T-helper 17 cell (primary cell): ENCODE measurements at places on chromosomes 7 and 10.

DNA sequence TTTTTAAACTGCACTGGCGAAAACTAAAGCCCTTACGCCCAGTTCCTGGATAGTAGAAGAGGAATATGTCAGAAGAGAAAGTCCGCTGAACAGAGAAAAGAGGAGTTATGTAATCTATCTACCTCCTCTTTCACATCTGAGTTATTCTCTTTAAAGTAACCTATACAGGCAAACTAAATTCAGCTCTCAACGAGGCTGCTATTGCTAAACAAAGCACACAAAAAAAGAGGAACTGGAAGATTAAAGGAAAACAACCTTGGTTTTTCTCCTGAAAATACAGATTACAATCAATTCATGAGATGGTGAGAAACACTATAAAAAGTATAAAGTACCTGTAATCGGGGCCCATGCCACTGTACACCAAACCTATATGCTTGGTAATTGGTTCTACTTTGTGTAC, 5.8 kb downstream of the PSMA2 start:
- DNase-seq: no peak

- no peak for DNase-seq
Measured at GRCh38 chr10:2893158-2893845, 174.0 kb upstream of the PFKP start.

GRCh38 chr10:31778627-31779026, 150.0 kb downstream of the ARHGAP12 start:
- no peak for DNase-seq

DNA sequence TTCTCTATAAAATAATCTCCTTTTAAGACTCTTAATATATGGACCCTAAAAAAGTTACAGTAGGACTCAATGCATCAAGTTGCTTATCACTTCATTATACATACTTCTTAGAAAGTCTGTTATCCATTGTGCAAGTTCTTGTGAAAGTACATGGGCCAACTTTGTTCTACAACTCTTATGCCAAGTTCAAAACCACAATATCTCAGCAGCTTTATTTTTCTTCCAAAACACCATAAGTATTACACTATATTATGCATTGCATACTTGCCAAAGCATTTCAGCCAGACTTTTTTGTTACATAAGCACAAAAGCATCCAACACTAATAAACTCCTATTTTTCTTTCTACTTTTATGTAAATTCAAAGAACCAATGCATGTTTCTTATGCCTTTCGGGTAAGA, 94.4 kb downstream of the AHR start:
- DNase-seq: no peak

GRCh38 chr10:122352817-122353525, 21.5 kb upstream of the PLEKHA1 start:
- no peak for DNase-seq

- no peak for DNase-seq
Measured at GRCh38 chr10:70560511-70560941, 42.0 kb downstream of the PRF1 start.

- no peak for DNase-seq
Measured at GRCh38 chr7:37089972-37090371, 358.7 kb downstream of the ELMO1 start.

GRCh38 chr7:100407285-100408180, 21.0 kb downstream of the ZCWPW1 start:
- DNase-seq: no peak

DNA sequence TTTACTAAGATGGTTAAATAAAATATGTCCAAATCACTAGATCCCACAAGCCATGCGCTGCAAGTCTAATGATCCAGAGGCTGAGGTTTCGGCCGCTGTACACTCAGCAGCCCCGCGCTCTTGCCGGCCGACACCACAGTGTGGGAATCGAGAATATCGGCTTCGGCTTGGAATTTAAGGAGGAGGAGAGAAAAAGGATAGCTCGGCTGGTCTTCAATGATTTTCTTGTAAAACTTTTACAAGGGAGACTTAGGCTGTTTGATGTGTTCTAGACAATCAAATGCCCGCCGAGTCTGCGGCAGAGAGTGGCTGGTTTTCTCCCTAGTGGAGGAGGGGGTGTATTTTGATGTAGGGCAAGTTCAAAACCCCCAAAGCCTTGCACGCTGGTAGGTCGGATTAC, 118.2 kb upstream of the TCF7L2 start:
- DNase-seq: no peak

- no peak for DNase-seq
Measured at GRCh38 chr10:58796242-58796641, 283.6 kb downstream of the BICC1 start.

- DNase-seq: no peak
Measured at GRCh38 chr7:103445228-103446048, 569 bp downstream of the SLC26A5 start.

DNA sequence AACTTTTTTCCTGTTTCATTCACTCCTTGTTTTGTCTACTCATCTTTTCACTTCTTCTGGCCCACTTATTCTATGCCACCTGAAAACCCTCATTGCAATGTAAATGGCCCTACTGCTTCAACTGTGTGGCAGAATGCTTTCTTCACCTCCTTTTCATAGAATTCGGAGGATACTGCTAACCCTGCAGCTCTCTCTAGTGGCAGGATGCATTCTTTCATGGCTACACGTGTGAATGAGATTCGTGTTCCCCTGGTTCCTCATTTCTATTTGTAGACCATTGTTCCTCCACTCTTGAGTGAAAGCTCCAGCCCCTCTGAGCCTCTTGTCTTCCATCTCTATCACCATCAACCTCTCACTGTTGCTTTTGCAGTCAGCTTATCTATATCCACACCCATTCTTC, 20.9 kb upstream of the CYP26C1 start:
- no peak for DNase-seq

DNA sequence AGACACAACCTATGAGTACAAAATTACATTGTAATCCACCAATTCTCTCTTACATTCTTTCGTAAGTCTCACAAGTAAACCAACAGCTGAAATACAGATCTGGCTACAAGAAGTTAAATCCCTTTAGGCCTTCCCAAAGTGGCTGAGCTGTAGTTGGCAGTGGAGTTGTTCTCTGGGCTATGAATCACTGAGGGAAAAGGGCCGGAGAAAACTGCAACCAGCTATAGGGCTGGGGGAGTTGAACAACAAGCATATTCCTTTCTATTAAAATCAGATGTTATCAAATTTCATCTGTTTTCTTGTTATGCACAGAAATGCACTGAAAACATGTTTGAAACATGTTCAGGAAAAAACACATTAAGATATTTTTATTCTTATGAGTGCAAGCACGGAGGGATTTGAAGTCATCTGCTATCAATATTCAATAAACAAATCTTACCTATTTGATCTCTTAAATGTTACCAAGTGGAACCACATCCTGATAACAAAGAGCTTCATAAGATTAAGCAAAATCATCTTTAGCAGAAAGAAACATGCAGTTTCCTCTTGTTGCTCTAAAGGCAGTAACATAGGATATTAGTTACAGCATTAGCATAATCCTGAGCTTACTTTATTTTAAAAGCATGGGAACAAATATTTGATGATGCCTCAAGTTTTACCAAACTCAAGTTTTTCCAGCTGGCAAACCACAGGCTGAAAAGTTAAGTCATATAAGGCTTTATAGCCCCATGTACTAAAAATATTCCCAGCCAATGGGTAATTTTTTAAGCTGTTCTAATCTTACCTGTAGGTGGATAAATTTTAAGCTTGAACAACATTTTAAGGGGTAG, 212.7 kb downstream of the TAX1BP1 start:
- no peak for DNase-seq

GRCh38 chr7:40033826-40034225, 83.8 kb downstream of the CDK13 start:
- DNase-seq: no peak
